ENCODE measurements at places on chromosomes 3 and 15. TPM values are rescaled to one million over a fixed set of nuclear protein-coding genes. Genes with fewer than 3 reads are reported as not detected.

GRCh38 chr3:190496859-190497258 lies 17.0 kb upstream of the IL1RAP start:
- H3K27ac ChIP-seq: no peak overlapping the region
- no peaks in the 10 kb centered on the region for H3K27me3 ChIP-seq
- no peaks in the 10 kb centered on the region for H3K36me3 ChIP-seq

DNA sequence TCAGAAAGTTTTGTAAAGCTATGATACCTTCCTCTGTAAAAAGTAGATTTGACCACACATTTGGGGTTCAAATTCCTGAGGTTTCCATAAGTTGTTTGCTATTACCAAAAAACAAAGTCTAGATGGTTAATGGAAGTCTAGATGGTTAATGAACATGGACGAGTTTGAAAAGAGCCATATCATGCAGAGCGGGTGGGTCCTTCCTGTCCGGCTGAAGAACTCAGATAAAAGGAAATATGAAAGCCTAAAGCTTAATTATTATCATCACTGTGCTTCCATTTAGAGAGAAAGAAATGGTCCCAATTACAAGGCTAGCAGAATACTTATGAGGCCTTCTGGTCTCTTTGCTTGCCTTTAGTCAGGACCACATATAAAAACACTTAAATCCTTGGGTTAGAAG lies 132.1 kb upstream of the SATB1 start:
- no peaks in the 10 kb centered on the region for H3K36me3 ChIP-seq
- DNase-seq: no peak
- H3K27me3 ChIP-seq: no peaks in the 10 kb centered on the region
- no peak overlapping the region for H3K4me3 ChIP-seq

DNA sequence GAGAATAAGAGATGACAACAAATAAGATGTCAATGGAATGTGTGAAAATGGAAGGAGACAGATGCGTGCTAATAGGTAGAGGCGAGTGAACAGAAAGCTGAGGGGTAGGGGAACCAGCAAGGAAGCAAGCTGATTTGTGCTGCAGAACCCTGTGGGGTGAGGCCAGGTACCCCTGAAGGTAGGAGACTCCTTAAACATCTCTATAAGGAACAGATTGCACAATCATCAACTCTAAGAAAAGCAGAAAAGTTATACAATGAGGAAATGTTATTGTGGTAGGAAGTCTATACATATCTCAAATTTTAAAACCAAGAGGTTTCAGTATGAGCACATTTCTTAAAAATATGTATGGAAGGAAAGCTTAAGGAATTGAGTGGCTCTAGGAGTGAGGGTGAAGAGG lies 315.0 kb upstream of the TPM1 start:
- peaks cover 13% of the 10 kb centered on the region for H3K36me3 ChIP-seq
- H3K4me3 ChIP-seq: no peak overlapping the region
- H3K4me1 ChIP-seq: no peaks in the 10 kb centered on the region
- H3K27ac ChIP-seq: no peak overlapping the region
- no peak for DNase-seq
- no peaks in the 10 kb centered on the region for H3K27me3 ChIP-seq

DNA sequence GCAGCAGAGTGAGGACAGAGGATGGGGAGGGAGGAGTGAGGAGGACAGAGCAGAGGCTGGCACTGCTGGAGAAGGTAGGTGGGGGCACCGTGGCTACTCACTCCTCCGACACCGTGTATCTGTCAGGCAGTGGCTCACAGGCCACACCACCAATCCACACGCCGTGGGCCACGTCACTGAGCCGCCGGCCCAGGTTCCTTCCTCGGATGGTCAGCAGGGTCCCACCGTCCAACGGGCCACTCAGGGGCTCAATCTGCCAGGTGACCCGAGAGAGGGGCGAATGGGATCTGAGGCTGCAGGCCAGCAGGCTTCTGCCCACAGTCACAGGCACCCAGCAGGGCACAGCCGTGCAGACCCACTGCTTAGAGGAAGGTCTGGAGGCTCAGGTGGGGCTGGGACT lies 30.5 kb downstream of the H1-8 start:
- no peaks in the 10 kb centered on the region for H3K27me3 ChIP-seq
- no peaks in the 10 kb centered on the region for H3K36me3 ChIP-seq
- no peak overlapping the region for H3K4me3 ChIP-seq

Gene ZNF197
- 5.7 TPM for polyA plus RNA-seq

Gene CMTM8
- polyA plus RNA-seq: 41.3 TPM

Gene IVD
- 20.0 TPM for polyA plus RNA-seq

Gene GSK3B
- polyA plus RNA-seq: 32.2 TPM

Gene TXNRD3
- 2.4 TPM for polyA plus RNA-seq
